ENCODE measurements at places on chromosomes 2 and 18. TPM values are rescaled to one million over a fixed set of nuclear protein-coding genes. Genes with fewer than 3 reads are reported as not detected.

The SCYGR7 gene
- not detected for total RNA-seq

The CYBRD1 gene
- total RNA-seq = 15.3 TPM

The IER3IP1 gene
- 12.4 TPM for total RNA-seq

The NXPH2 gene
- total RNA-seq = not detected

The MCM6 gene
- total RNA-seq = 6.5 TPM

The HOXD13 gene
- not detected for total RNA-seq

The L3MBTL4 gene
- total RNA-seq = 0.54 TPM

The CLHC1 gene
- 3.3 TPM for total RNA-seq

The NR4A2 gene
- 0.86 TPM for total RNA-seq

The GPR55 gene
- total RNA-seq = not detected

The MROH2A gene
- total RNA-seq = not detected

The TNP1 gene
- not detected for total RNA-seq

The CD8B2 gene
- total RNA-seq = not detected

The PAX8 gene
- total RNA-seq = 0.19 TPM

The RAD51AP2 gene
- 0.06 TPM for total RNA-seq

The IL36RN gene
- not detected for total RNA-seq

The PIEZO2 gene
- 0.64 TPM for total RNA-seq

The AMER3 gene
- total RNA-seq = not detected

The LYPD1 gene
- not detected for total RNA-seq

The EML6 gene
- 1.1 TPM for total RNA-seq

The AGFG1 gene
- total RNA-seq = 55.8 TPM

The TCF23 gene
- 0.20 TPM for total RNA-seq

The UGT1A8 gene
- not detected for total RNA-seq

The MEP1B gene
- not detected for total RNA-seq

The CRYGD gene
- total RNA-seq = not detected

The ERICH2 gene
- not detected for total RNA-seq

The RSAD2 gene
- 3.1 TPM for total RNA-seq

The FTCDNL1 gene
- 22.4 TPM for total RNA-seq

The AGXT gene
- not detected for total RNA-seq

The C2orf15 gene
- total RNA-seq = not detected
